ENCODE measurements at places on chromosomes 4 and X.

- ATAC-seq = no peak
Measured at GRCh38 chr4:6447672-6448171, 24.7 kb downstream of the PPP2R2C start.

DNA sequence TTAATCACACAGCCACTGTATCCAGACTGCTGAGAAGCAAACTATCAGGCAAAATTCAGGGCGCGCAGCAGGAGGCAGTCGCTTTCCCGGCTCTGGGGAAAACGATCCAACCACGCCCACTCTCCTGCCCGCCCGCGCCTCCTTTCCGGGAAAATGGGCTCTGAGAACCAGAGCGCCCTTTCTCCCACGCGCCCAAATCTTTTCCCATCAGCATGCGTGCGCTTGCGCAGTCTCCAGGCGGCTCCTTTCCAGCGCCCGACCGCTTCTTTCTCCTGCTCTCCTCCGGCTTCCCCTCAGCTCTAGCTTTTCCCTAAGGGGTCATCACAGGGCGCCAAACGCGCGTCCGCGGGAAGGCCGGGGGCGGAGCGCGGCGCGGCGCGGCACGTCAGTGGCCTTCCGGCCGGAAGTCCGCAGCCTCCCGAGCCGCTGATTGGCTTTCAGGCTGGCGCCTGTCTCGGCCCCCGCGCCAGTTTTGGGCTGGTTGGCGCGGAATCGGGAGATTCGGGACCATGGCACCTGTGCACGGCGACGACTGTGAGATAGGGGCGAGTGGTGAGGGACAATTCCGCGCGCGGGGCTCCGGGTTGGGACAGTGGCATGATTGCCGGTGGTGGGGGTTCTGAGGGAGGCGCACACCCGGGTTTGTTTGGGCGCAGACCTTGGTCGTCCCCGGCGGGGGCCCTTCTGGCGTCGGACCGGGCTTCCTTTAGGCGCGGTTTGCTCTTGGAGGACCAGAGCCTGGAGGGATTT is at the start of gene POLA1:
POLA1 (plus strand) TSS at position 466 of the 750 bp plus-strand sequence; CDS start at position 510, 44 bp downstream.
- ATAC-seq = peak; percentile 99

DNA sequence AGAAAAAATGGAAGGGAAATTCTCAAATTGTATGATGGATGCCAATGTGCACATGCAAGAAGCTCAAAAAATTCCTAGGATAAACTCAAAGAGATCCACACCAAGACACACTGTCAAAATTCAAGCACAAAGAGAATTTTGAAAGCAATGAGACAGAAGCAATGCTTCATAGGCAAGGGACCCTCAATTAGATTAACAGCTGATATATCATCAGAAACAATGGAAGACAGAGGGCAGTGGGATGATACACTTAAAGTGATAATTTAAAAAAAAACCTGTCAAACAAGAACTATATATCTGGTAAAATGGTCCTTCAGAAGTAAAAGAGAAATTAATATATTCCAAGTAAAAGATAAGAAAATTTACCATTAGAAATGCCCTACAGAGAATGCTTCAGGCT is 306.3 kb upstream of the PCDH7 start:
- no peak for ATAC-seq

- no peak for ATAC-seq
Measured at GRCh38 chr4:6177587-6178197, 22.7 kb downstream of the JAKMIP1 start.

DNA sequence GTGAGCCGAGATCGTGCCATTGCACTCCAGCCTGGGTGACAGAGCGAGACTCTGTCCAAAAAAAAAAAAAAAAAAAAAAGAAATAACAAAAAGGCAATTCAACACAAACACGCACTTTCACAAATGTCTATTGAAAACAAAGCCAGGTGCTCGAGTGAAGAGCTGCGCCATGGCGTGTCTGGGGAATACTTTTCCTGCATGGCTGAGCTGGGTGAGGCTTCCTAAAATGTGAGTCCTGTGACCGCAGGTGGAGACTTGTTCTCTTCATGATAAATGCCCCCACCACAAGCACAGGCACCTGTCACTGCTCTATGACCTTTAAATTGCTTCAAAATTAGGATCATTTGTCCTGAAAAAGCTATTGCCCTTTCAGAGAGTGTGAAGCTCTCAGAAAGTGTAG is 4.0 kb upstream of the ABLIM2 start:
- no peak for ATAC-seq

- ATAC-seq = no peak
Measured at GRCh38 chr4:75514949-75515612, 808 bp downstream of the THAP6 start.

DNA sequence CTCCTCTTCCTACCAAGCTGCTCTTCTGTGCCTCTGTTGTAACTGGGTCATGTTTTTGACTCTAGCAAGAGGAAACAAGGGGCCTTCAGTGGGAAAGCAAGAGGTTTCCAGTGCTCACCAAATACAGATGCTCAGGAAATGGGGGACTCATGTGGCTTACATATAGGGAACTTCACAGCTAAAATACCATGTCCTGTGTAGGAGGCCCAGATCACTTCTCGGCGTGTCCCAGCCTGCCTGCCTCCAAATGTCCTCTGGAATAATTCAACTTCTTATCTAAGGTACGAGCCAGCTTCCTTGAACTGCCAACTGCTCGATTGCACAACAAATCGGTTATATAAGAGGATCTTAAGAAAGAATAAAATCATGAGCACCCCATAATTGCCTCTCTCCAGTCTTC is 161.3 kb downstream of the KIT start:
- no peak for ATAC-seq

DNA sequence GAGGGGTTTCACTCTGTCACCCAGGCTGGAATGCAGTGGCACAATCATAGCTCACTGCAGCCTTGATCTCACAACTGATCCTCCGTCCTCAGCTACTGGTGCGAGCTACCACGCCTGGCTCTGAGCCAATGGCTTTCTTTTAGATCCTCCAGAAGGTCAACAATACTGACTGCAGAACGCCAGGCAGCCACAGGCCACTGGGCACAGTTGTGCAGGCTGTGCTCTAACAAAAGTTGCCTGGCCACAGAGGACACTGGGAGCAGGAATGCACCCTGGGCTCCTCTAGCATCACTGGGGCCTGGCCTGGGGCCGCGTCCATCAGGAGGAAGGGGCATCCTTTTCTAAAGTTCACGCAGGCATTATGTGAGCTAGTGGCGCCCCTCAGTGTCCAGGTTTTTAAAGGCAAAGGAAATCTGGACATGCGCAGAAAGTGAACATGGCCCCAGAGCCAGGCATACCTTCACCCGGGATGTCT is 14.9 kb upstream of the PORCN start:
- ATAC-seq = no peak

DNA sequence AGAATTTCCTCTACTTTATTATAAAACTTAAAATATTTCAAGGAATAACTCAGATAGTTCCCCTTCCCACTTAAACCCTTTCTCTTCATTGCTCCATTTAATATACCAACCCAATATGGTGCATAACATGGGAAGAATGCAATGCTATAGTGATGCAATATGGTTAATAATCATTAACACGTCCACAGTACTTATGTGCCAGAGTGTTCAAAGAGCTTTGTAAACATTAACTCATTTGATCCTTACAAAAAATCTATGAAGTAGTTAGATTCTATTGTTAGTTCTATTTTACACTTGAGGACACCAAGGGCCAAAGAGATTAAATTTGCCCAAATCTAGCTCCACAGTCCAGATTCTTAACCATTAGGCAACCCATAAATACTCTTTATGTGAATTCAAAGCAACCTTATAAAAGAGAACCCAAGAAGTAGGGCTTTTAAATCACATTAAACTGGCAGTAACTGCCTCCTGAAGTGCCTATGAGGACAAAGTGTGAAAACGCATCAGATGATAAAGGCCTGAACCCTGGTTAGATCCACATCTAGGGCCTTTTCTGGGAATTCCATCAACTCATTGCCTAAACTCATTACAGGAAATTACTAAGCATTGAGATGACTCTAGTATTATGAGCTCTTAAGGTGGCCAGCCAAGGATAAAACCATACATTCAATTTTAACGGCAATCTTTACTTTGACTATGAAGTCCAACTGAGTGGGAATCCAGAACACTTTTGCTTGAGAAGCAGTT is 94.3 kb downstream of the AREG start:
- no peak for ATAC-seq

DNA sequence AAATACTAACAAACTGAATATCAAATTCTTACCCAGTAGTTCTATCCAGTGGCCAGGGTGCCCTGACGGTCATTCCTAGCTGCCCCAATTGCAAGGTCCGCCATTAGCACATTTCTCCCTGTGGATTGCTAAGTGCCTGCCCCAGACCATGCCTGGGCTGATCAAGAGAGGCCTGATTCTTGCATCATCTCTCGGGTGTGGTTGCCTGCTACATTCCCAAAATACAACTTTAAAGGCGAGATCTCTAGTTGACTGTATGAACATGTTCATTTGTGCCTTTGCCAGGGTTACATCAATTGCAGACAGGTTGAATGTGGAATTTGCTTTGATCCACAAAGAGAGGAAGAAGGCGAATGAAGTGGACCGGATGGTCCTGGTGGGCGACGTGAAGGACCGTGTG is 28.0 kb downstream of the PRPS2 start:
- no peak for ATAC-seq

DNA sequence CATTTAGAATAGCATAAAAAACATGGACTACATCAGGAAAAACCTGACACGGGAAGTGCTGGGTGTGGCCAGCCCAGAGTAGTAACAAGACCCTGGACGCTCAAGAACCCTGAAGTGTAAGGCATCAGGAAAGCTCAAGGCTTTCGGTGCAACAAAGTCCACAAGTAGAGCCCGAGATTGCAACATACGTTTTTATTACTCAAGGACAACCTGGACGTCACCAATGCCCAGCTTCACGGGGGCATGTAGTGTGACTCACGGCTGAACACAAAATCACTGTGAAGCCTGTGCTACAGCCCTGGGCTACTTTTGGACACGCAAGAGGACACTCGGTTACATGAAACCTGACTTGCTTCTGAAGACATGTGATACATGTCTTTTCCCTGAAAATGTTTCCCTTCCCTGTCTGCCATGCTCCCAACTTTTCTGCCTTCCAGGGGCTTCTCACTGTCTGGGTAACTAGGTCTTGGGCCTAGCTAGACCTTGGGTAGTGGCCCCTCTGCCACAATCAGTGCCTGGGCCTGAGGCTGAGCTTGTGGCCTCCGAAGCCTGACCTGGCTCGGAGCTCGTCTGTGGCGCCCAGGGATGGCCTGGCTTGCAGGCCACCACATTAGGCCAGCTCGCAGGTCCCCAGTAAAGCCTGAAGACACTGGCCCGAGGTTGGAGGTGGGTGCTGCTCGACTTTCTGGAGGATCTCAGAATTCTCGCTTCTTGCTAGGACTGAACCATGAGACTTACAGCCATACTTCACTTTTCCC is 9.2 kb downstream of the IRAK1 start:
- no peak for ATAC-seq

GRCh38 chr4:152696764-152697261 is 17.0 kb upstream of the TMEM154 start:
- ATAC-seq = no peak

GRCh38 chr4:23728971-23729370 is 160.9 kb downstream of the PPARGC1A start:
- no peak for ATAC-seq

- no peak for ATAC-seq
Measured at GRCh38 chrX:150625875-150626274, 57.5 kb downstream of the MTM1 start.

DNA sequence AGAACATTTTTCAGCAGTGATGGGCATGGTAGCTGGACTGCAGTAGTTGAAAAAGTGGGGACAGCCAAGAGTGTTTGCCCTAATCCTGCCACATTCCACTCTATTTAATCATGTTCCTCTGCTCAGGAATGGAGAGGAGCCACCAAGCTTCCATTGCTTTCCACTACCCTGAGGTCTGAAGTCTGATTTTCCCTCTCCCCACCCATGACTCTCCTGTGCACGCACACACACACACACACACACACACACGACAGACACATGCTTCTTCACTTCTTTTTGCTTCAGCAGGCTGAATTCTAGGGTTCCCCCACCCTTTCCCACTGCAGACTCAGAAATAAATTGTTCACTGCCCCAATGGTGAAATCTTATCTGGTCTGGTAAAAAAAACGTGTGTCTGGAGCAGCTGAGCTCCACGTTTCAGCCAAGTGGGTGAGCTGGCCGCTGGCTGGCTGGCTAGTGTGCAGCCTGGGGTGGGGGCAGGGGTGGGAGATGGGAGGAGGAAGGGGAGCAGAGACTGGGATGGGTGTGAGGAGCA is 142.7 kb upstream of the NALF2 start:
- ATAC-seq = peak; percentile 25

DNA sequence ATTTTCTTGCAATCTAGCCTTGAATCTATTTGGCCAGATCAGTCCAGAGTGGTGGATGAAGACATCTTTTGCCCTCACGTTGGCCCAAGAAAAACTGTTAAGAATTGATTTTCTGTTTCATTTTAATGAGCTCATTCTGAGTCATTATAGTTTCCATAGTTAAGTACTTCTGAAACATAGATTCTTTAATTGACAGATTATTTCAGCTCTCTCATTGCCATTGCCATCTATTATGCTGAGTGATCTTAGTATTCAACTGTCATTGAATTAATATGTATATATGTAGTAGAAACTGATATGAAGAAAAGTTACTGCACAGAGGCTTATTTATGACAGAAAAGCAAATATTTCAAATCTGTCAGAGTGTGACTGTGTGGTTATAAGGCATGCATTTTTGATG is 45.5 kb upstream of the PPP1R2C start:
- no peak for ATAC-seq

- ATAC-seq = peak; percentile 46
Measured at GRCh38 chr4:121950680-121951520, 960 bp downstream of the TRPC3 start.

DNA sequence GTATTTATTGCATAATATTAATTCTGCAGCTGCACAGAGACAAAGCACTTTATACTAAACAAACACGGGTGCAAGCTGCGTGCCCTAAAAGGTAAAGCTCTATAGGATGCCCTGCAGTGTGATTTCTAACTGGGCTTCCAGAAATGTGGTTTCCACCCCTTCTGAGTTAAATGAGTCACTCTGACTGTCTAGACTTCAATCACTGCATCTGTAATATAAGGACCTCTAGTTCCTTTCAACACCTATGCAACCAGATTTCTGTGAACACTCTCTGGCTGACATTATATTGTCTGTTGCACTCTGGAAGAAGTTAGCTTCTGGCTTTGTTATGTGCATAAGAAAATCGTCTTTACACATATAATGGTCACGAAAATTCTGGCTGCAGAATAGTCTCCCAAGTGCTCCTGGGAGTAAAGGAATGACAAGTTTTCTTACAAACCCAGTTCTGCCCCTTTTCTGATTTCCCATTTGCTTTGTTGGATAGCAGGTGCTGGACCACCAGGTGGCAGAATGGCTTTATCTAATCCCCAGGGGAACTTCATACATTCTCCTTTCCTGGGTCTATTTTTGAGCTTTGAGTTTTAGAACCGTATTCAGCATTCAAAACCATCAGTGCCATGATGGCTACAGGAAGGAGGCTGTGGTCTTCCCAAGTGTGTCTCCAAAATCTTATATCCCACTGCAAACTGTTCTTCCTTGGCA is 842.2 kb downstream of the STIM2 start:
- no peak for ATAC-seq

DNA sequence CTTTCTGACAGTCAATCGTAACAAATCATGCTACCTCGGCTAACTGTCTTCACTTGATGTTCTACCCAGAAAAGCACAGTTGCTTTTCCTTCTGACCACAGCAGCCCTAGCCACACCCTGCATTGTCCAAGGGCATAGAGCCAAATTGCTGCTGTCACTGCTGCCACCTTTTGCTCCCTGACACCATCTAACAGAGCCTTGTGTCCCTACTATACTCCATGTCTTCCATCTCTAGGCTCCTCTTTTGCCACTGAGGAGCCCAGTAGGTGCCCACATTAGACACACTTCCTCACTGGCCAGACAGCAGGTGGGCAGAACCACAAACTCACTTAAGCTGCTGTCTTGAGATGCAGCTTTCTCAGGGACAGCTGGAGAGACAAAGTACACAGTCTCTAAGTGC is 91.4 kb downstream of the ANXA3 start:
- ATAC-seq = no peak

All from gastroesophageal sphincter (tissue), 4 donors.